ENCODE measurements at places on chromosomes 2 and 18.

- DNase-seq, result no peak
Observed at GRCh38 chr2:24228470-24228869, 53.6 kb downstream of the FAM228A start.

GRCh38 chr2:64406407-64406774 lies 47.6 kb upstream of the LGALSL start:
- DNase-seq, result no peak

DNA sequence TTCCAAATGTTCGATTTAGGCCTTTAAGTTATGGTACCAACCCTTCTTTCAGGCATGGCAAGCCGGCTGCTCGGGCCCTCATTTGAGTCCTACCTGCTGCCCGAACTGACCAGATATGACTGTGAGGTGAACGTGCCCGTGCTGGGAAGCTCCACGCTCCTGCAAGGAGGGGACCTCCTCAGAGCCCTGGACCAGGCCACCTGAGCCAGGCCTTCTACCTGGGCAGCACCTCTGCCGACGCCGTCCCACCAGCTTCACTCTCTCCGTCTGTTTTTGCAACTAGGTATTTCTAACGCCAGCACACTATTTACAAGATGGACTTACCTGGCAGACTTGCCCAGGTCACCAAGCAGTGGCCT lies 87.2 kb downstream of the EPAS1 start:
- no peak for DNase-seq

- DNase-seq, result peak; percentile 80
Observed at GRCh38 chr18:45690975-45691815, 32.8 kb upstream of the SLC14A1 start.

DNA sequence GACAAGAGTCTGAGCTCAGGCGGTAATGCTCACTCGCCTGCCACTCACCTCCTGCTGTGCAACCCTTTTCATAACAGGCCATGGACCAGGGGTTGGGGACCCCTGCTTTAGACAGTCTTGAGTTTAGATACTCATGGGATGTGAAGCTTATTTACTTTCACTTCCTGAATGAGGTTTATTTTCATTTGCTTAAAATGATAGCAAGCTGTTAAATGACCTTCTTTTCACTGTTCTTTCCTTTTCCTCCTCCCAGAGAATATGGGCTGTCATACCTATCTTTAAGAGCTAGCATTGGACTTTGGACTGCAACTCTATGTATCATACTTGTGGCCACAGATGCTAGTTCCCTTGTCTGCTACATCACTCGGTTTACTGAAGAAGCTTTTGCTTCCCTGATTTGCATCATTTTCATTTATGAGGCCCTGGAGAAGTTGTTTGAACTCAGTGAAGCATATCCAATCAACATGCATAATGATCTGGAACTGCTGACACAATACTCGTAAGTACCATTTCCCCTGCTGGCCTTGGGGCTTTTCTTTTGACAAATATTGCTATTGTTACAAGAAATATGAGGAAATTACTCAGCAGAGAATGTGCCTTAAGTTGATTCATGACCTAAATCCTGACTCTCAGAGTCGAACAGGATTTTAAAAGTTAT lies 168.5 kb downstream of the DPP4 start:
- no peak for DNase-seq

Data from omental fat pad (tissue), 4 donors.